ENCODE measurements at places on chromosomes 12 and 14.

DNA sequence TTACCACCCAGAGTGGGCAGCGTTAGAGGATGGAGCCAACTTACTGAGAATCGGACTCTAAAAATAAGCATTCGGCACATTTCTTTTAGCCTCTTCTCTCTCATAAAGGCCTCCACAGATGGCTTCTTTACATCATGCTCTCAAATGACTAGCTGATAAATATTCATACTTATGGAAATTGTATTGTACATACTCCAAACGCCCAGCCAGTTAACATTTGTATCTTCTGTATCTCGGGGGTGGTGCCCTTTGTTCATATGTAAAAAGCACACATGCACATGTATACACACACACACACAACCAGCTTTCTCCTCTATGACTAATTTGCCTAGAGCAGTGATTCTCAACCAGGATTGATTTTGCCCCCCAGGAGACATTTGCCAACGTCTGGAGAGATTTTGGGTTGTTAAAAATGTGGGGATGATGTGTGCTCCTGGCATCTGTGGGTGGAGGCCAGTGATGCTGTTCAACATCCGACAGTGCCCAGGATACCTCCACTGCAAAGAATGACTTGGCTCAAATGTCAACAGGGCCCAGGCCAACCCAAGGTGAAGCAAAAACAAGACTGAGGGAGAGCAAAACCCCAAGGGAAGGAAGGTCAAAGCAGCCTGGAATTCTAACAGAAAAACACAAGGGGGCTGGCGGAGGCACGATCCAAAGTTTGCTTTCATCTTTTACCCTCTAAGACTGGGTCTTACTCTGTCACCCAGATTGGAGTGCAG lies 15.2 kb upstream of the CDK2AP1 start:
- DNase-seq: peak; percentile 21

- DNase-seq: no peak
Observed at GRCh38 chr14:56844406-56845002, 34.2 kb upstream of the OTX2 start.

DNA sequence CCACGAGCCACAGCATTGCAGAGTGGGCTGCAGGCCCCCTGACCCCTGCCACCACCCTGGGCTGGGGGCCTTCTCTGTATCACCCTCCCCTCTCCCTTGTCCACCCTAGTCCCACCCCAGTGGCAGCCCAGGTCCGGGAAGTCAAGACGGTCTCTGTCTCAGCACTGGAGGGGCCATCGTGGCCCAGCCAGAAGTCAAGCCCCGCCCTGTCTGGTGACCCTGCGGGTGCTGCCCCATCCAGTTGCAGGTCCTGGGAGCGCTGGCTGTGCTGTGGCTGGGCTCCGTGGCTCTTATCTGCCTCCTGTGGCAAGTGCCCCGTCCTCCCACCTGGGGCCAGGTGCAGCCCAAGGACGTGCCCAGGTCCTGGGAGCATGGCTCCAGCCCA lies 2.7 kb downstream of the PLD4 start:
- no peak for DNase-seq

- DNase-seq: no peak
Observed at GRCh38 chr12:1147821-1148220, 156.8 kb downstream of the ERC1 start.

GRCh38 chr12:31353750-31354708 lies 28.1 kb upstream of the SINHCAF start:
- no peak for DNase-seq

DNA sequence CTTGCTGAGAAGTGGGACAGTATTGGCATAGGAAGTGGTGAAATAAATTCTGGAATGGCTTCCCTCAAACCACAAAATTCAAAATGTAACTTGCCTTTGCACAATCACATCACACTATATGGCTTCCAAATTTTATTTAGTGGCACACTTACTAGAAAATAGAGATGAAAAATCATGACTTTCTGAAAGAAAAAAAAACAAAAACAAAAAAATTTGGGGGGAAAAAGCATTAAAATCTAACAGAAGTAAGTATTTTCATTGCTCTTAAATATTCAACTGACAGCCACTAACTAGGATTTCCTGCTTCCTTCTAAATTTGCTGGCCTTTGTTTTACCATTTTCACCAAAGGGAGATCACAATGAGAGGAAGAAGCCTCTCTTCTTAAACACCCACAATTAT lies 23.0 kb downstream of the ATF7 start:
- DNase-seq: no peak

- DNase-seq: no peak
Observed at GRCh38 chr12:132834181-132834711, 5.6 kb upstream of the GOLGA3 start.

DNA sequence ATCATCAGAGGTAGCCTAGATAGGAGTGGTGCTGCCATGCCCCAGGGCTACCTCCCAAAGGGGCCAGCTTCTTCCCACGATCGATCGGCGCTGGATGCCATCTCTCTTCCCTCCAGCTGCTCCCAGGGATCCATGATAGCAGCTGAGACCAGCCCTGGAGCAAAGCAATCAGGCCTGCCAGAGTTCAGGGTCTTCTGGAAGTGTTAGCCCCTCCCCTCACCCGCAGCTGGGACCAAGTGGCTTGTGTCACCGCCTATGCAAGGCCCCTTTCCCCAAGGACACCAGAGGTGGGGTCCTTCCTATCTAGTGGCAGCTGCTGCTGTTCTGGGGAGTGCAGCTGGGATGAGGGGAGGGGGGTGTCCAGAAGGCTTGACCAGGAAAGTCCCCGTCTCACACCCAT lies 87.0 kb downstream of the IRF2BPL start:
- DNase-seq: no peak

DNA sequence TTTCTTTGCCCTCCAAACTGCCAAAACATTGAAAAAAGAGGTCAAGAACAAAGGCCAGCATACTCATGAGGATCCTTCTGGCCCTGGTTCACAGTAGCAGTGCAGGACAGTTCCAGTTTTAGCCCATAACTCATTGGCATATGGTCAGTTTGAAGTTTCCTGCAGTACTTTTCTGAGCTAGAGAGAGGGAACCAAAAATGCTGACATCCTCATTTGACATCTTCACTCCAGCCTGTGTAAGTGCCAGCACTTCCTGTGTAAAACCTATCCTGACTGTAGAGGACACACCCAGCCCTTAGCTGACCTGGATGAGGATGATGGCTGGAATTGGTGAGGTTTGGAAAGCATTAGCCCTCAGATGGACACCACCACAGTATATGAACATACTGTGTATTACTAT lies 84.1 kb downstream of the FGD4 start:
- no peak for DNase-seq

DNA sequence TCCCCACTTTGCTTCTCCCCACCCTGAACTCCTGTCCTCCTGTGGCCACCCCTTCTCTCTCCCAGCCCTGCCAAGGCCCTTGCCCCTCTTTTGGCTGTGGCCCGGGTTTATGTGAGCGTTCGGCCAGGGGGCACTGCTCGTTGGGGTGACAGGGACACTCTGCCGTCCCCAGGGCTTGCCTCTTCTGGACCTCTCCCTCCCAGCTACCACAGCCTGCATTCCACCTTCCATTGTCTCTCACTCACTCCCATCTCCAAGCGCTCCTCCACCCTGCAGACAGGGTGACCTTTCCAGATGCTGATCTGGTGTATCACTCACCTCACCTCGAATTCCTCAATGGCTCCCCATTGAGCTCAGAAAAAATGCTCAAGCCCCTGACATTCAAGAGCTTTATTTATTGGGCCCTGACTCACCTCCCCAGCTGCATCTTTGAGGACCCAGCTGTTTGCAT lies 1.4 kb downstream of the SERPINA9 start:
- DNase-seq: no peak

GRCh38 chr12:62802984-62803383 lies 132.0 kb downstream of the PPM1H start:
- DNase-seq: no peak

DNA sequence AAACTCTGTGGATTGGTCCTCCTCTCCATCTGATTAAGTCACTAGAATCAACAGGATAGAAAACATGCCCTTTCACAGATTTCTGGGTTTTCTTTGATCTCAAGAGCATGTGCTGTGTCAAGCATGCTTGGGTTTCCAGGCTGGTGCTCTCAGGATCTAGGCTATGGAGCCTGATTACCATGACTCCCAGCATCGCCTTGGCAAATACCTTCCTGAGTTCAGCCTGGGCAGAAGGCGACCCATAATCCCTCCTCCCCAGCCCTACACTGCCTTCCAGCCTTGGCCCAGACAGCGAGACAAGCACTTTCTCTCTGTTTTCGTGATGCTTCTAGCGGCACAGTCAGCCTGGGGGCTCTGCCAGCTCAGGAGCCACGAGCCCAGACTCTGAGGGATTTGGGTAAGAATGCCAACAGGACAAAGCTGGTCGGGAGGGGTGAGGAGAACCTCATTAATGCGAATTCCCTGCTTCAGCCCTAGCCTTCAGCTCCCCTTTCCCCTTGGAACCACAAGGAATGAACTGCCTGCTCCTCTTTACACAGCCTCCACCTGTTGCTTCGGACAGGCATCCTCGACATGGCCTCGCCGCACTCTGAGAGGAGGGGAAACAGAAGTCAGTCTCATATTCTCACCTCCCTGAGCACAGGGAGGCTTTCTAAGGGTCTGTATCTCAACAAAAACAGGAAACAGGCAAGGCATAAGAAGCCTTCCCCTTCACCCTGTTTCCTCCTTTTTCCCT lies 227.1 kb downstream of the MSRB3 start:
- DNase-seq: no peak

DNA sequence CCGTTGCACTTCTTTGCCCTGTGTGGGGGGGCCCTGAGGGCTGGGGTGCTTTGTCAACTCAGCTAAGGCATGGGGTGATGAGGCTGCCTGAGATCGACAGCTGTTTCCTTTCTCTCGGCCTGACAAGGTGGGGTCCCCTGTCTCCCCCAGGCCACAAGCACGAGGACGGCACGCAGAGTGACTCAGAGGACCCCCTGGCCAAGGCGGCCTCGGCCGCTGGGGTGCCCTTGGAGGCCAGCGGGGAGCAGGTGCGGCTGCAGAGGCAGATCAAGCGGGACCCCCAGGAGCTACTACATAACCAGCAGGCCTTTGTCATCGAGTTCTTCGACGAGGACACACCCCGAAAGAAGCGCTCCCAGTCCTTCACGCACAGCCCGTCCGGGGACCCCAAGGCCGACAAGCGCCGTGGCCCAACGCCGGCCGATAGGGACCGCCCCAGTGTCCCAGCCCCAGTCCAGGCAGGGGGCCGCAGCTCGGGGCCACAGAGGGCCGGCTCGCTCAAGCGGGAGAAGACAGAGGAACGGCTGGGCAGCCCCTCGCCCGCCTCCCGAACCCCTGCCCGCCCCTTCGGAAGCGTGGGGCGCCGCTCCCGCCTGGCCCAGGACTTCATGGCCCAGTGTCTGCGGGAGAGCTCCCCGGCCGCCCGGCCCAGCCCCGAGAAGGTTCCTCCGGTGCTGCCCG lies 18.8 kb downstream of the CEP170B start:
- peak; percentile 58 for DNase-seq

GRCh38 chr12:108237272-108237671 lies 101.8 kb downstream of the CMKLR1 start:
- DNase-seq: no peak

- no peak for DNase-seq
Observed at GRCh38 chr14:95274874-95275273, 44.8 kb downstream of the CLMN start.

DNA sequence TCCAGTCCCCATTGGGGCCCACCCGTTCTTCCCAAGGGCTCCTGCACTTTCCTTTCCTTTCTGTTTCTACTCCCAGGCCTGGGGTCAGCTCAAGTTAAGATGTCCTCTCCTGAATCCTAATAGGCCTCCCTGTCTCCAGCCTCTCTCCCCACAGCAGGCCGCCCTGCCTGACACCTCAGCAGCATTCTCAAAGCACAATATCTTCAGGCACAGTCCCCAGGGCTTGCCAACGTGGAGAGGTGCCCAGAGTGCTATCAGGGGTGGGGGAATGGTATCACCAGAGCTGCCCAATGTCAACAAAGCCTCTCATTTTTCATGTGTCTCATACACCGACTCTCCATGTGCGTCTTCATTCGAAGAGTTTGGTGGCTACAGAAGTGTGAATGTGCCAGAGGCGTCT lies 123.0 kb downstream of the FOXN3 start:
- no peak for DNase-seq

DNA sequence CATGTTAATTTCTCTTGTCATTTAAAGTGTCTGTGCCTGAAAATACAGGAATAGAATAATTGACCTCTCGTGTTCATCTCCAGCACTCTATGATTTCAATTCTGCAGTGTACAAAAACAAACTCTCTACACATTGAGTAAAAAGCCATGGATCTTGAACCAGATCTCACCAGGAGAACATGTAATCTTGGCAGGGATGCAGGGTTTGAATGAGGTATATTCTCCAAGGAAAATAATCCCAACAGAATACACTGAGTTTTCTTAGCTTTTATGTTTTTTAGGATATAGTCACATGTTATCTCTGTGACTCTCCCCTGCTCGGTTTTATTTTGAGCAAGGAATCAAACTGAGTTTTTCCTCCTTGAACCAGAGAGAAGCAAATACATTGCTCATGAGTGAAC lies 224.7 kb downstream of the PIK3C2G start:
- DNase-seq: no peak
